ENCODE measurements at places on chromosomes 7 and 10.

DNA sequence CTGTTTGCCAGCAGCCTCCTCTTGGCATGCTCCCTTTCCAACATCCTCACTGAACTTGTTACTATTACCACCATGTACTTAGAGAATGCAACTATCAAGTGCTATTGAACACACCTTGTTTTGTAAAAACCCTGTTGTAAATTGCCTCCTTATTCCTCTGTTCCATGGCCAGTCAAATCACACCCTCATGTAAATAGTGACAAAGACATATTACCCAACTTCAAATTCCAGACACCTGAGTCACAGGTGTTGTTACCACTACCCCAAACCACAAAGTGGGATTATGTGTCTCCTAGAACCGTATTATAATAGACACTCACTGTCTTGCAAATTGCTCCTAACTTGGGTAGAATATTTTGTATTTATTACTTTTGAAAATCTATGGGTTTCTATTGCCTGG is 263.2 kb upstream of the C7orf33 start:
- no peak for DNase-seq

DNA sequence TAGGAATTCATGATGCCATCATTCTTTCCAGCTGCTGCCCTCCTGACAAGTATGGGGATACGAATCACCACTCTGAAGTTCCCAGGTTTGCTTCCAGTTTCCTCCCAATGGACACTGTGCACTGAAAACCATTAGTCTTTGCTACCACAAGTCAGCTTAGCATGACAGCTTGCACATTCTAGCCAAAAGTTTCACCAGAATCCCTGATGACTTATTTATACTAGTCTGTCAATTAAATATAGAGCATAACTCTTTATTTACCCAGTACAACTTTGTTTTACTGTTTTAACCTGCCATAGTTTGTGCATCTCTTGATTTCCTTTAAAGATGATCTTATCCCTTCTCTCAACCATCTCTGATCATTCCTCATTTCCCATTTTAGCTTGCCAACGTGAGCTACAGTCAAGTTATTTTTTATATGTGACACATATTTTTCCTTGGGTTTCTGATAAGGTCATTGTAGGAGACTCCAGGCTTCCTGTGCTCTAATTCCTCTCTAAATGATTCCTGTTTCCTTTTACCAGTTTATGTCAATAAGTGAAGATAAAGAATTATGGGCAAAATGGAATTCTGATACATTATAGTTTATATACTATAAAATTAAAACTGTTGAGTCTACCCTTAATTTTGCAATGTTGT is 167.5 kb upstream of the MEOX2 start:
- DNase-seq = no peak

GRCh38 chr10:24496906-24497305 is 226.8 kb downstream of the ARHGAP21 start:
- DNase-seq = no peak

DNA sequence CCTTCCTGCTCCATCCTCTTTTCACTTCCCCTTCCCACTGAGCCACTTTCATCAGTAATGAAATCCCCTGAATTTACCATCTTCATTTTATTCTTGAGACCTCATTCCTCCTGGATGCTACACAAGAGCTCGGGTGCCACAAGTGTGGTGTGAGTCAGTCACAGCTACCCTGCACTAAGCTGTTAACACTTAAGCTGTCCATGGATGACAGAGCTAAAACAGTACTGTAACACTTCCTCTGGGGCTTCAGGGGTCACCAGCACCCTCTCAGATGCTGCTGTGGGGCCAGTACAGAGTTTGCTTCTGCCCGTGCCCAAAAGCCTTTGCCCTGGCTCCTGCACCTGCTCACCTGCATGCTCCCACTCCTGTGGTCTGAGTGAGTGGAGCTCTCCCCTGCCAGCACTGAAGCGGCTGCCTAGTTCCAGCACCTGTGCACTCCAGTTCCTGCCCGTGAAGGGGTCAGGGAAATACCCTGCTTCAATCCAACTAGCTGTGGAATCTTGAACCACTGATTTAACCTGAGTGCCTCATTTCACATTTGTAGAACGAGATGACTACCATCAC is 71.9 kb downstream of the POT1 start:
- no peak for DNase-seq

DNA sequence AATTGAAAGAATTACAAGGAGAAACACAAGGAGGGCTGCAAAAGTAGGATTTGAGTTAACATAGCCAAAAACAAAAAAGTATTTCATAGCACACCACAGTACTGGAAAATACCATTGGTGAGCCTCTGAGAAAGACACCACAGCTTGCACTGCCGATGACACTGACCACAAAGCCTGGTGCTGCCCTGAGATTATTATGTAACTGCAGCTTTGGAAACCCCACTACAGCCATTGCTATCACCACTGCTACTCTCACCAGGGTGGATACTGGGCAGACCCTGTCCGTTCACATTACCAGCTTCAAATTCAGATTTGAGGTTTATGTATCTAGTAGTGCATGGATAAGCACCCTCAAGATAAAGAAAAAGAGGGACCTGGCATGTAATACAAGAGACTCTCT is 1246.7 kb upstream of the SORCS1 start:
- no peak for DNase-seq

All from activated T-cell treated with anti-CD3 and anti-CD28 coated beads for 24 hours (primary cell).